ENCODE measurements at places on chromosomes 7 and 10.

- DNase-seq: no peak
Observed at GRCh38 chr10:109886037-109886780, 37.1 kb downstream of the XPNPEP1 start.

DNA sequence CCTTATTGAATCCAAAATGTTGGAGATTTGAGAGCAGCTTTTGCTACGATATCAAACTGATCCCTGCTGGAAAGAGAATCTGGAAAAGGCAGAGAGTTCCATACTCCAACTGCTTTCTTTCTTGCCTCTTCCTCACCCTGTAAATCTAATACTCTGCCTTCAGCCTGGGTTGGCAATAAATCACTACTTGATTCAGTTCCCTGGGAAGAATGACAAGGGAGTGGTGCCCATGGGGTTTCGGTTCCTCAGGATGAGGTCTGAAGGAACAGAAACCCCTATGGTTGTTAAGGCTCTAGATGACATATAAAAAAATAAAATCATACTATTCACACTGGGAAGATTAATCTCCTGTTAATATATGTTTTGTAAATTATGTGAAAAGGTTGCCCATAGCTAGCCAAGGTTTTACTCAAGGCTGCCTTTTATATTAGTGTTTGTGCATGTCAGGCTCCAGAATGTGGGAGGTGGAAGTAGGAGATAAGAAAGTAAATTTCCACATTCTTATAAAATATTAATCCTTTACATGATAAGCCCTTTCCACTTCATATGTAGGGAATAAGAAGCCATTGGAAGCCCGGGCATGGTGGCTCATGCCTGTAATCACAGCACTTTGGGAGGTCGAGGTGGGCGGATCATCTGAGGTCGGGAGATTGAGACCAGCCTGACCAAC is 106.2 kb upstream of the CACNA2D1 start:
- no peak for DNase-seq

DNA sequence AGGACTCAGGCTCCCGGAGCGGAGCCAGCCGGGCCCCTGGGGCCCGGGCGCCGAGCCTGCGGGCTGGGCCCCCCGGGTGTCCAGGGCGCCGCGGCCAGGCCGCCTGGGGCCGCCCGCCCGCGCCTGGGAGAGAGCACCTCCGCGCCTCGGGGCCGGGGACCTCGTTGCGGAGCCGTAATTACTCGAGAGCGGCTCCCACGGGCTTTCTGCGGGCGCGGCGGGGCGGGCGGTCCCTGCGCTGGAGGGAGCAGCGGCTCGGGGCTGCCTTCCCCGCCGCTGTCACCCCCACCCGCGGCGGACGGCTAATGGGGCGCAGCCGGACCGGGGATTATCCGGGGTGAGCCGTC is 1.5 kb downstream of the GNB2 start:
- no peak for DNase-seq

DNA sequence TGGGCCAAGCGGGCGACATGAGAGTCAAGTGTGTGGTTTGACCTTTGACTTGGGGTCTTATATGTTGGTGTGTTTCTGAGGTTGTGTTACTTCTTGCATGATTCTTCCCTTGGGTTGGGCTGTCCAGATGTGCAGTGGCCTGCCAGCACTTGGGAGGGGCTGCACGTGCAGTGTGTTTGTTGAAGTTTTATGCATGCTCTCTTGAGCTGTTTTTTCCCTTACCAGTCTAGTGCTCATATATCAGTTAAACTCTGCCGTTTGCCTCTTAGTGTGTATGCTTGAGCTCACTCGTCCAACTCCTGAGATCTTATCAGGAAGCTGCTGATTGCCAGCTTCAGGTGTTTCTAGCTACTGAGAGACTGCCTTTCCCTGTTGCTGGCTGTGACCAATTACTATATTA is 23.1 kb downstream of the SP4 start:
- no peak for DNase-seq

GRCh38 chr7:102286237-102287110 is at the start of gene SH2B2:
TSS of gene SH2B2 (plus strand) at chr7:102286868. CDS start at chr7:102300551, 13,683 bp downstream.
- peak; percentile 54 for DNase-seq

DNA sequence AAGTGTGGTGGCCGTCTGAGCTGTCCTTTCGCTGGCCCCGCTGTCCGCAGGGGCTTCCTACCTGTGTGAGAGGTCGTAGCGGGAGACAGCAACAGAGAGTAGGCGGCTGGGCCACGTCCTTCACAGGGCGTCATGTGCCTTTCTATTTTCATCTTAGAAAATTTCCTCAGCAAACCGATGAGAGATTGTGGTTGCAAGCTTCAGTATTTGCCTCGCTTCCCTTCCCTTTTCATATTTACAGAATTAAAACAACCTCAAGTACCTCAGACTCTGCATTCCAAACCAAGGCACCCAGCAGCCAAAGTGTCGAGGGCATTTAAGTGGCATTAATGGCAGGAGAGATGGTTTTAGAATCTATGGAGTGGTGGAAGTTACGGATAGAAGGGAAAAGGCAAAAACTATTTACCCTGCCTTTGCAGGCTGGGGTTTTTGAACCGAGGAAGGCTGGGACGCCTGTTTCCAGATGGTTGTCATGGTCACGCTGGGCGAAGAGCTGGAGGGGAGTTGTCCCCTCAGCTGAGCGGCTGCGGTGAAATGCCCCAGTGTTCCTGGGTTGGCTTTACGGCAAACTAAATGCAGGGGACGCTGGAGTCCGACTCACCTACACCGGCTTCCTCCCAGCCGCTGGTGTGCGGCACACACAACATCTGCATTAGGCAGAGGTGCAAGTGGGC is 41.9 kb downstream of the WIPI2 start:
- DNase-seq: no peak

GRCh38 chr7:70913924-70914323 is 218.0 kb upstream of the GALNT17 start:
- no peak for DNase-seq

DNA sequence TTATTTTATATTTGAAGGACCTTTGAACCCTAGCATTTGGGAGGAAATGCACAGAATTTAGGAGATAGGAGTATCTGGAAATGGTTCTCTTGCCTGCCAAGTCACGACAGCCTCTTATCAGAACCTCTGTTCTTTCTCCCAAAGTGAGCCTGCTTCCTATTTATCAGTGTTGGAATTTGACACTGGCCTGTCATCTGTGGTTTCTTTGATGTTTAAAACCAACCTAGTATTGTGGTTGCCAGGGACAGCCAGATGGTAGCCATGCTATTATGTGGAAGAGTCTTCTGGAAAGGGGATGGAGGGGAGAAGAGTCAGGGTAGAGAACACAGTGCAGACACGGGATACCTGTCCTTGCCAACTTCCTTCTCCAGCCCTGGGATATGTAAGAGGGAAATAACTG is 21.1 kb downstream of the ZNF282 start:
- DNase-seq: no peak

DNA sequence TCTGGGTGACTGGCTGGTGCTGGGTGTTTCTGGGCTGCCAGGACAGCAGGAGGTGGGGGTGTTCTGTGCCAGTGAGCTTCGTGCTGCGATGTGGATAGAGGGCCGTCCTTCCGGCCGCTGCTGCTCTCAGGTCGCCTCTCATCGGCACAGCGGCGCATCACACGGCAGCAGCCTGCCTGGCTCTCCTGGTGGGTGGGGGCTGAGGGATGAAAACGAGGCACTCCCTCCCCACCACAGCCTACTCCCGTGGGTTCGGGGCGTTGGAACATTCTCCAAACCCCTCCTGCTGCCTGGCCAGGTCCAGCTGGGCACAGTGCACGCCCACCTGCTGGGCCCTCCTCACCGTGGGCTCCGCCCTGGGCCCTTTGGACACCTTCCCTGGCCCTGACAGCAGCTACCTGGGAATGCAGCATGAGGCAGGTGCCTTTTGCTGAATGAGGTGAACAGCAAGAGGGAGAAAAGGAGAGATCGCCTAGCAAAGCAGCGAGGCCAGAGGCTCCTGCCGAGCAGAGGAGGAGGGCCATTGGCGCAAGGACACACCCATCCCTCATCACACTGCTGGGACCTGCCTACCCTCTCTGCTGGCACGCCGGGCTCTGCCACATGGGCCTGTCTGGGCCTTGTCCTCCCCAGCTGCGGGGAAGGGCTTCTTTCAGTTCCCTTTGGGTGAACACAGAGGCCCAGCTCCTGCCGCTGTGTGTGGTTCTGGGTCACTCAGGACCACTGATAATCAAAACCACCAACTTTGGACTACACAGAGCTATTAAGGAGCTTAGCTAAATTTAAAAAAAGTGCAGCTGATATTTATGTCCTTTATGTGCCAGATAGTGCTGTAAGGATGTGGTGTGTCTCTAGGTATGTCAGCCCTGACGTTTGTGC is 33.4 kb downstream of the INPP5A start:
- DNase-seq: no peak

Data from A172 (cell line).